Muscle of leg (tissue), 16 donors: ENCODE measurements at places on chromosomes 12 and 14. TPM values are rescaled to one million over a fixed set of nuclear protein-coding genes. Genes with fewer than 3 reads are reported as not detected.
A peak's percentile ranks its signal among the peaks of the same experiment; 100 is the strongest.

INF2 gene
- polyA plus RNA-seq = 48.5 TPM

DNA sequence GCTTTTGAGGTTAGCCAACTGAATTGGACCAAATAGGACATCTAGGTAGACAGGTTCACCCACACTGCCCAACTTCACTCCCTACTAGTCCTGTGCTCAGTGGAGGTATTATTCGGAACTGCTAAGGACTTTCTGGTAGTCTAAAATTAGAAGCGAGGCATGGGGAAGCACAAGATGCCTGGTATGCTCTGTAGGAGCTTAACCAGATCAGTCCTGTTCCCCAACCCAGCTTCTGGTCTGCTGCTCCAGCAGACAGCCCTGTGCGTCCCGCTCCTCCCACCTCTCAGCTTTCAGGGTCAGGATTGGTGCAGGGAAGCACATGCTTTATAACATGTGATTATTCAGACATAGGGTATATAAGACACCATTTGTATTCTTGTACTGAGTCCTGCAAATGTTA, 31.2 kb downstream of the PRB3 start:
- no peak for DNase-seq

DNA sequence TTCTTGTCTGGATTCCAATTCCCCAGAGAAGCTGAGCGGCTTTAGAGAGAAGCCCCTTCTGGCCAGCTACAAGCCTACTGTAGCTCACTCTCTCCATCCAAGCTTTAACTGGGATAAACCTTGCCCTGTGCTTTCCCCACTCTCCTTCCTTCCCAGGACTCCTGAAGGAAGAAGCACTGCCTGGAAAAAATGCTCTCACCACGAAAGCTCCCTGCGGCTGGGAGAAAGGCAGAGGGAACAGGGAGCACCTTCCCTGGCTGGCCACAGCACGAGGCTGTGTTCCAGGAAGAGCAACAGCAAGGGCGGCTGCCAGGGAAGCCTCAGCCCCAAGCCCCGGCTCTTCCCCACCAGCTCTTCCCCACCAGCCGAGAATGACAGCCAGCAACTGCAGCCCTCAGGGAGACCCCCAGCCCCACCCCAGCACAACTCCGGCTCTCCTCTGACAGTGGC, 40.8 kb upstream of the PNMA1 start:
- DNase-seq = peak; percentile 93

GRCh38 chr12:64431791-64432190, 20.1 kb upstream of the TBK1 start:
- no peak for DNase-seq
